ENCODE measurements at places on chromosomes 3 and 15.
A peak's percentile ranks its signal among the peaks of the same experiment; 100 is the strongest.

GRCh38 chr3:158279609-158280008 lies 169.7 kb downstream of the RSRC1 start:
- DNase-seq, result no peak

DNA sequence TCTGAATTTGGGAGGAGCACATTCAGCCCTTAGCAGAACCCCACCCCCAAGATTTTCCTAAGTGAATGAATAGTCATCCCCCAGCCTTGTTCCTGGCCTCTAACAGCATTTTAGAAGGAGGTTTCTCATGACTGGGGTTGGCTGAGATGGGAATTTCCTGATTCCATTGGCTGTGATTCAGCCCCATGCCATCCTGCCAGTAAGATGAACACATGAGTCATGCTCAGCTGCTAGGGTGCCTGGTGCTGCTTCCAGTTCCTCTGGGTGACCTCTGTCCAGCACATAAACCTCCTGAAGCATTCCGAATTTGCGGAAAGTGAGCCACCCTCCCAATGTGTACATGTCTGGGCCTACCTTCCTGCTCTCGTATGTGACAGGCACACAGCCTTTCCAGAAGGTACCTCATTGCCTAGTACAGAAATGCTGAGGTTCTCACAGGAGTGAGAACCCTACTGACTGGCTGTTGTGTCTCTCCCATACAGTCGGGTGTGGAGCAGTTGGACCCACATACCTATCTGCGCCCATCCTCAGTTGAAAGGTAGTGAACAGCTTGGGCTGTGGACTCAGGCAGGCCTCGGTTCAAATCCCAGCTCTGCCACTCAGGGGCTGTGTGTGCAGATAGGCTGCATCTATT lies 91.7 kb downstream of the APBA2 start:
- no peak for DNase-seq

GRCh38 chr3:48695393-48695753 lies 9.7 kb upstream of the NCKIPSD start:
- peak; percentile 80 for DNase-seq

GRCh38 chr3:81217101-81217500 lies 544.3 kb downstream of the GBE1 start:
- no peak for DNase-seq

DNA sequence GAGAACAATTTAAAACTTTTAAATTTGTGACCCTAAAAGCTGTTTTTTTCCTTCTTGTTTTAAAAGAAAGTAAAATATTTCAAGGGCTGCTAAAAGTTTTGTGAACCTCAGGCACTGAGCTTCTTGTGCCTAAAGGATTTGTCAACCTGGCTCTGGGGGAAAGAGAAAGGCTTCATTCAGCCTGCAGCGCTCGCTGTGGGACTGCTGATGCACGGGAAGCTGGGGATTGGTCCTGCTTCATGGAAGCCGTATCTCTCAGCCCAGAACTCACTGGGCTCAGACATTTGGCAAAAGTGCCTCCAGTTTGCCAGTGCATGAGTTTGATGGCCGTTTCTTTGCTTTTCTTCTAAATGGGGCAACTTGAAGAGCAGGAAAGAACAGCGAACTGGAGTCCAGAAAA lies 30.8 kb downstream of the TPRG1 start:
- DNase-seq, result no peak

DNA sequence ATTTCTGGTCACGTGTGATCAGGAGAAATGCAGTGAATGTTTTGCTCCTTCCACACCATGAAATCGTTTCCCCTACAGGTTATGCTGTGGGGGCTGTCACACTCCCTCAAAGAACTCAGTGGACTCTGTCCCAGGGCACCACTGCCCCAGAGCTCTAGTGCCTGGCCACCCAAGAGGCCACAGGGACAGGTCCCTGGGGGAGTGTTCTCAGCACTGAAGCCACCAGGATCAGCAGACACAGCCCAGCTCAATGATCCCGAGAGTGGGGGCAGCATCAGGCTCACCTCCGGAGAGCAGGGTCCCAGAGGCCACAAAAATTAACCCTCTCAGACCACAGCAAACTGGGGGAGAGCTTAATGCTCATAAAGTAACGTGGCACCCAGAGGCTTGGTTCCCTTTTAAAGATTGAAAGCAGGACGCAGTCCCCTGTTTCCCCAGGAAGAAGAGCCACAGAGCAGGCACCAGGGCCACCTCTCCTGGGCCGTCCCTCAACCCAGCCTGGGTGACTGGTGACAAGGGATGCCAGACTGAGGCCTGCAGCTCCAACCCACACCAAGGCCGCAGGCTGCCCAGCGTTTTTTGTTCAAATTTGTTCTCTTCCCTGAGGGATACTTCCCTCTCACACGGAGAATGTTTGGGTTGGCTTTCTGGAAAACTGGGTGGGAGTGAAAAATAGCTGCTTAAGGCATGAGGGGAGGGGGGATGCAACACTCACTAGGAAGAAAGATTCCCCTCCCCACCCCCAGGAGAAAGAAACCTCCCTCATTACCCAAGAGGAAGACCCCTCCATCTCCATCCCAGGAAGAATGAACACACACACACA lies 123.3 kb upstream of the IGF1R start:
- no peak for DNase-seq

- DNase-seq, result no peak
Observed at GRCh38 chr3:70853161-70853944, 540.9 kb upstream of the MDFIC2 start.

DNA sequence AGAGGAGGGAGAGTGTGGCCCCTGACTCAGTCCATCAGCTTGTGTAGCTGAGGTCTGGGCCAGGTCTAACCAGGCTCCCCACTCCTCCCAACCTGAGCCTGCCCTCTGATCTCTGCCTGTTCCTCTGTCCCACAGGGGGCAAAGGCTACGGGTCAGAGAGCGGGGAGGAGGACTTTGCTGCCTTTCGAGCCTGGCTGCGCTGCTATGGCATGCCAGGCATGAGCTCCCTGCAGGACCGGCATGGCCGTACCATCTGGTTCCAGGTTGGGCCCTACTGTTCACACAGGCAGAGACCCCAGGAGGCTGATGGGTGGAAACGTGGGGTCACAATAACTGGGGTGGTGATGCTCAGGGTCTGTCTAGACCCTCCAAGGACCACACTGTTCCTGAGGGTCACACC lies 6.8 kb downstream of the NEIL1 start:
- no peak for DNase-seq

GRCh38 chr15:46778876-46779275 lies 938.4 kb upstream of the SEMA6D start:
- no peak for DNase-seq

DNA sequence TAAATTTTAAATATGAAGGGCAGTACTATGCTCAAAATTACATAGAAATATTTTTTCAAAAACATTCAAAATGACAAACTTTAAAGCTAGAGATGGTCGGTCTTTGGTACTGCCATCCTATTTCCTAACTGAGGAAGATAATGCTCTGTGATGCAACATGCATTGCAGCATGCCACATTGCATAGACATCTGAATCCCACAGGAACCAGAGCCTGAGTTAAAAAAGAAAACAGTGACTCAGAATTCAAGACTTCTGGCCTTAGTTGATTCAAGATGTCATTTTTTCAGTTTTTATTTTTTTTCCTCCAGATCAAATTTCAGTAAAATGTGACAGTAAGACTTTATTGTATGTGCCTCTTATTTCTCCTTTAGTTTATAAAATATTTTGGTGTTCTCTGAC lies 33.1 kb downstream of the TP63 start:
- DNase-seq, result no peak

DNA sequence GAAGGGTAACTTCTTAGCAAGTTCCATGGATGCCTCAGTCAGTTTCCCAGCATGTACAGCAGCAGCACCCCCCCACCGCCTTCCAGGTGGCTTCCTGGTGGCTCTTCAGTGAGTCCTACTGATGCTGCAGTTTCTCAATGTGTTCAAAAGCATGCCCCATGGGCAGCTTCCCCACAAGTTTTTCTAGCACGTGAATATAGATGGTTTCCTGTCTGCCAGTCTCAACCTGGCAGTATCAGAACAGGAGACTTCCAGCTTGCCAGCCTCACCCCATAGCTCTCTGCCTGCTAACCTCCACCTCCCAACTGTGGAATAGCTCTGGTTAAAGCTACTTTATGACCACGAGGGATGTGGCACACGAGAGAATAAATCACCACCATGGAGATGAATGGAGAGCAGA lies 188.3 kb upstream of the SLCO3A1 start:
- DNase-seq, result no peak

- DNase-seq, result no peak
Observed at GRCh38 chr3:125043599-125044151, 12.1 kb downstream of the HEG1 start.

DNA sequence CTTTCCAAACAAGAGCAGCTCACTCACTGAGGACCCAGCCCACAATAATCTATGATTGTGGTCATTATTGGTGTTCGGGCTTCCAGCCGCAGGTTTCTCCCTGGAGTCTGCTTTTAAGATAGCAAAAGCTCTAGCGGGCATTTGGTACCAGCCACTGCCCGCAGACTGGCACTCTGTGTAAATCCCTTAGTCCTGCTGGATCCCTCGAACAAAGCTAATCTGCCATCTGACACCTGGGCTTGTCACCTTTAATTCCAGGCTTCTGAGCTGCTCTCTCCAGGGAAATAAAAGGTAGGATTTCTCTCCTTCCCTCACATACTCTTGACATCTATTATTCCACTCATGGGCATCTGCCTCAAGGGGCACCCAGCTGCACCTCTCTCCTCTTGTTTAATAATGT lies 158.7 kb downstream of the PDCD6IP start:
- DNase-seq, result no peak

- no peak for DNase-seq
Observed at GRCh38 chr15:59406446-59406845, 31.5 kb upstream of the FAM81A start.

- DNase-seq, result no peak
Observed at GRCh38 chr15:58525991-58526421, 94.2 kb downstream of the LIPC start.

DNA sequence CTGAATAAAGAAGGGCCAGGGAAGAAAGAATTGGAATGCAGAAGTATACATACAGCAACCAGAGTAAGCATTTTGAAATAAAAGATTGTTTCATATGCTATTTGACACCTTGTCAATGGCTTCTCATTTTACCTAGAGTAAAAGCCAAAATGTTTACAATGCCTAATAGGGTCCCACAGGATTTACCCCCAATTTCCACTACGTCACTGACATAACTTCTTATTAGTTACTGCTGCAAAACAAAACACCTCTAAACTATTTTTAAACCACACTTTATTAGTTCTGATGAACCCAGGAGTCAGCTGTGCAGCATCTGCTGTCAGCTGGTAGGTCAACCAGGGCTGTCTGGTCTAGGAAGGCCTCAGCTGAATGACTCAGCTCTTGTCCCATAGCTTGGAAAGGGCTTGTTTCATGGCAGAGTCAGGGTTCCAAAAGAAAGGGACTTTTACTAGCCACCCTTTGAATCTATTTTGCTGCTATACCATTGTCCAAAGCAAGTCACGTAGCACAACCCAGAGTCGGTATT lies 945.1 kb downstream of the EPHA3 start:
- DNase-seq, result no peak
